Activated CD8-positive, alpha-beta memory T cell treated with anti-CD3 and anti-CD28 coated beads, Interleukin-2, amount 10 ng/mL, durations not matched to agents 7 days and 5 days (primary cell): ENCODE measurements at places on chromosomes 2 and 18. TPM values are rescaled to one million over a fixed set of nuclear protein-coding genes. Genes with fewer than 3 reads are reported as not detected.
A peak's percentile ranks its signal among the peaks of the same experiment; 100 is the strongest.

The DLGAP1 gene
- not detected for total RNA-seq

DNA sequence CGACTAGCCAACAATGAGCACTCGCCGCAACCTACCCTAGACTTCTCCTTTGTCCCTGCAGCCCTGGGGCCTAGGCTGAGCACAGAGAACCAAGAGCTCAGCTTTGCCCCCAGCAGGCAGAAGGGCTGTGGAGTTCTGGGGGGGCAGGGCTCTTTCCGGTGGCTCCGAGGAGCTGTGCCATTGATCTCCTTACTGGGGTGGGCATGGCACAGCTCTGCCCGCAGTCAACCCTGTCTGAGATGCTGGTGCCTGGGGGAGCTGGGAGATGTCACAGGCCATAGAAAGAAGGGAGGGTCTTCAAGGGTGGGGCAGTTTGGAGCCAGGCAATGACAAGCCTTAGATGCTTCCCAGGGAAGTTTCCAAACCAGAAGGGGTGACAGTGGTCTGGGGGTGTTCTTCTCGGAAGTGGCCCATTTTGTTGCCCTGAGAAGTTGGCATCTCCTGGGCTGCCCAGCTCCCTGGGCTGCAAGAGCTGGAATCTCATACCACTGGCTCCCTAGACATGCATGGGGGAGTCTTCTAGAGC is 14.1 kb upstream of the GPR55 start:
- H3K4me1 ChIP-seq: peaks cover 17% of the 10 kb centered on the region
- H3K27me3 ChIP-seq: peaks cover 14% of the 10 kb centered on the region
- H3K36me3 ChIP-seq: peaks cover 10% of the 10 kb centered on the region
- H3K4me3 ChIP-seq: no peak overlapping the region
- no peak for DNase-seq

The IL18RAP gene
- total RNA-seq: 14.9 TPM

DNA sequence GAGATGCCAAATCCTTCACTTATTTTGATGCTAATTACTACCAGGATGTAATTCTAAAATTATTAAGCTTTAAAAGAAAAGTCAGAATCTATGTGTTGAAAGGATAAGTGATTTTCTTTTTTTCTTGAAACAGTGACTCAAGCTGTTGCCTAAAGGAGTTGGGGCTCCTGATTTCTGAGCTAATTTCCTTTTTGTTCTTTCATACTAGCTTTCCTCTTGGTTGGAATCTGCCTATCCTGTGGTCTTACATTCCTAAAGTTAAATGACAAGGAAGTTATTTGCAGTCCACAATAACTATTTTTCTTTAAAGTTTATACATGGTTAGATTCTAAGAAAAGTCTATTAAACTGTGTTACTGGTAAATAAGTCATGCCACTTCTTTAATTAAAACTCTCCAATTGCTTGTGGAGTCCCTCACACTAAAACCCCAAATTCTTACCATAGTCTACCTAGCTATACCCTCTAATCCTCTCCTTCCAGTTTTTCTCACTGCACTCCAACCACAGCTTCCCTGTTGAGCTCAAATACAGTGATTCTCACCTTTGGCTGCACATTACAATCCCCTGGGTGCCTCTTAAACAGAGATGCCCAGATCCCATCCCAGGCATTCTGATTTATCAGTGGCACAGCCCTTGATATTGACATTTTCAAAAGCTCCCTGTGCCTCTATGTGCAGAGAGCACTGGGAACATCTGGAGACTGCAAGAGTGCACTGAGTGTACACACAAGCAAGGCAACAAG is 63.3 kb upstream of the EFEMP1 start:
- no peak overlapping the region for H3K4me3 ChIP-seq
- H3K27ac ChIP-seq: no peak overlapping the region
- peaks cover 2% of the 10 kb centered on the region for H3K27me3 ChIP-seq
- H3K4me1 ChIP-seq: peaks cover 3% of the 10 kb centered on the region

DNA sequence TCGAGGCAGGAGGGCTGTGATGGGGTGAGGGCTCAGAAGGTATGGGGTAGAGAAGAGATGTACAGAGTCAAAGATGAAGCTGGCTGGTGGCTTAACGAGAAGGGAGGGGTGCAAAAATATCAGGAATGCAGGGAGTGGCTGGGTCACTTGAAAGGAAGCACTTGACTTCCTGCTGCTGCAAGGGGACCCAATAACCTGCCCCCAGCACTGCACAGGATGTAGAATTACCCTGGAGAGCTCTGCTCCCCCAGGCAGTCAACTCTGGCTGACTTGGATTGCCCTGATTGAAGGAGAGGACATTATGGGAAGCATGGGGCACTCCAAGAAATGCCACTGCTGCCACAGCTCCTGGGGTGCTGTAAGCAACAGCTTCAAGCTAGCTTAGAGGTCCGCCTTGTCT is 41.8 kb downstream of the CFAP221 start:
- H3K4me1 ChIP-seq: no peaks in the 10 kb centered on the region
- H3K27me3 ChIP-seq: peaks cover 12% of the 10 kb centered on the region
- no peak overlapping the region for H3K4me3 ChIP-seq

- no peaks in the 10 kb centered on the region for H3K4me1 ChIP-seq
- no peak overlapping the region for H3K4me3 ChIP-seq
- no peak for DNase-seq
- no peak overlapping the region for H3K27ac ChIP-seq
Measured at GRCh38 chr2:207188626-207189419, 23.1 kb upstream of the KLF7 start.

The LYPD6B gene
- not detected for total RNA-seq

The ST8SIA5 gene
- 0.23 TPM for total RNA-seq

GRCh38 chr2:221680548-221680947 is 108.4 kb upstream of the EPHA4 start:
- H3K27me3 ChIP-seq: no peaks in the 10 kb centered on the region
- H3K4me3 ChIP-seq: no peak overlapping the region
- no peak overlapping the region for H3K27ac ChIP-seq

GRCh38 chr2:157441072-157441454 is 2.8 kb downstream of the CYTIP start:
- no peak for DNase-seq
- H3K27me3 ChIP-seq: no peaks in the 10 kb centered on the region
- H3K4me3 ChIP-seq: peak overlapping the region; percentile 100
- peak overlapping the region; percentile 98 for H3K27ac ChIP-seq

DNA sequence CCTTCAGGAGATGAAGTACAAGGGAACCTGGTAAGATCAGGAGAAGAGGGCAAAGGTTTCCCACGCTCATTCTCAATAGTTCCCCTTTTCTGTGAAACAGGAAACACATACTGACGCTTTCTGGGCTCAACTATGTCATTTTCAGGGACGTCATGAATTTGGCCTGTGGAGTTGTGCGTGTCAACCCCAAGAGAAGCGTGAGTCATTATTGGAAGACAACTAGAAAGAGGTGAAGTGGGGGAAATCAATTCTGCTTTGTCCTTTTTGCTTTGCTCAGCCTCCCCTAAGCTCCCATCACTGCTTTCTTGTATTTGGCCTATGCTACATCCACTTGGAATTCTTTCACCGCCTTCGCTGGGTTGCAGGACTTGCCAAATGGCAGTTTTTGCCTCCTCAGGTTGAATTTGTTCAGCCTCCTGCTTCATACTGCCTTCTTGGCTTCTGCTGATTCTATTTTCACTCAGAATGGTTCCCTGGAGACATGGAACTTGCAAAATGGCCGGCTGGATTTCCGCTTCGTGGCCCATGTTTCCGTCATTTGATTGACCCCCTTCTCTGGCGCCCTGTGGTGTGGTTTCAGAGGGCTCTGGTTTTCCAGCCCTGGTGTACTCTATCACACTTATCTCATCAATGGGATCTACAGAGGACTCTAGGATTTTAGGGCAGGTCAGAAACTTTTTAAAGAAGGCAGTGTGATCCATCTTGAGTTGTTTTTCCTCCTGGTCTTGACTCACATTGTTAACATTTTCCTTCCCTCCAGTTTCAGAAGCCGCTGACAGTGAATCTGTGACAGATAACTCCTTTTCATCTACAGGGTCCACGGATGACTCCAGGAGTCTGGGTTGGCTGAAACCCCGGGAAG is 93.3 kb downstream of the ALPK2 start:
- H3K27me3 ChIP-seq: peaks cover 32% of the 10 kb centered on the region
- no peak overlapping the region for H3K4me3 ChIP-seq
- peaks cover 18% of the 10 kb centered on the region for H3K4me1 ChIP-seq

DNA sequence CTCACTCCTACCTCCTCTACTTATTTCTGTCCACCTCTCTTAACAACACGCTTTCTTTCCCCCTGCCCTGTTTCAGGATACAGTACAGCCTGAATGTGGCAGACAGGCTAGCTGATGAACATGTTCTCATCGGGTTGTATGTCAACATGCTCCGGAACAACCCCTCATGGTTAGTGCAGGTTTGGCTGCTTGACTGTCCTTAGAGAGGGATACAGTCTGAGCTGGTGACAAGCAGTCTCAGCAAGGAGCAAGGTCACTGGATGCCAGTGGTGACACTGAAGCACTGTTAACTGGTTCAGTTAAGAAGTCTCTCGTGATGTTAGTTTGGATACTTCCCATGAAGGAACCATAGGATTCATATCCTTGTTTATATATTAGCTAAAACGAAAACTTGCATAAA is 128.6 kb downstream of the DTNA start:
- no peak overlapping the region for H3K27ac ChIP-seq
- H3K4me3 ChIP-seq: no peak overlapping the region
- peaks cover 6% of the 10 kb centered on the region for H3K27me3 ChIP-seq
- DNase-seq: no peak
- H3K4me1 ChIP-seq: peaks cover 7% of the 10 kb centered on the region

- H3K36me3 ChIP-seq: peaks cover 6% of the 10 kb centered on the region
- no peak for DNase-seq
- peaks cover 6% of the 10 kb centered on the region for H3K27me3 ChIP-seq
- H3K4me1 ChIP-seq: peaks cover 70% of the 10 kb centered on the region
- H3K4me3 ChIP-seq: no peak overlapping the region
Measured at GRCh38 chr2:85702172-85702571, 8.0 kb downstream of the GNLY start.

DNA sequence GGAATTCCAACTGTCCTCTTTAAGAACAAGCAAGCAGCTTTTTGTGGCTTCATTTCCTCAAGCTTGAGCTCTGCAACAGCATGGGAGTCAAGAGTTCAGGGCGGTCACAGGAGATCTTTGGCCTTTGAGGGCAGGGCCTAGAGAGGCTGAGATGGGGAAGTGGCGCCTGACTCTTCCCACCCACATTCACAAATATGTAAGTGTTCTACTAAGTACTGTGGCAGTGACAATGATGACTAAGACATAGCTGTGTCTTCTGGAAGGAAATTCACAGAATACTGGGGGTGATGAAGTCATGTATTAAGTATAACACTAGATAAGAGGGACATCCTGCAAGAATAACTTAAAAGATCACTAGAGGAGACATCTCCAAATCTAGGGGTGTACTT is 15.0 kb downstream of the RND3 start:
- no peak overlapping the region for H3K4me3 ChIP-seq
- no peaks in the 10 kb centered on the region for H3K36me3 ChIP-seq
- H3K27me3 ChIP-seq: no peaks in the 10 kb centered on the region
- H3K27ac ChIP-seq: no peak overlapping the region

The SLC4A3 gene
- total RNA-seq: not detected

The DDX18 gene
- total RNA-seq: 78.2 TPM

The IL37 gene
- not detected for total RNA-seq

The SATB2 gene
- not detected for total RNA-seq

The DCC gene
- total RNA-seq: not detected

DNA sequence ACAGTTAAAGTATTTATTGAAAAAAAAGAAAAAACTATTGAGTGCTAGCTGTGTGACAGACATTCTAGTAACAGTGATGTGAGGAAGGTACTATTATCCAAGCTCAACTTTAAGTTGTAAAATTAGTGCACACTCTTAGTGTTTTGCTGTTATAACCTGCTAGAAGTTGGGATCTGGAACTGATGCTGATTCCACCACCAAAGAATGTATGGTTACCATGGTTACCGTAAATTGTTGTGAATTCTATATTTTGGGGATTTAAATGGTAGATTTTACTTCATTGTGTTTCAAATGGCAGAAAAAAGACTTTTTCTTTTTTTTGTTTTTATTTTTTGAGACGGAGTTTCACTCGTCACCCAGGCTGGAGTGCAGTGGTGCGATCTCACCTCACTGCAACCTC is 5.3 kb downstream of the AGFG1 start:
- peaks cover 2% of the 10 kb centered on the region for H3K36me3 ChIP-seq
- H3K4me1 ChIP-seq: peaks cover 48% of the 10 kb centered on the region
- DNase-seq: no peak
- H3K27me3 ChIP-seq: no peaks in the 10 kb centered on the region
- H3K27ac ChIP-seq: no peak overlapping the region

DNA sequence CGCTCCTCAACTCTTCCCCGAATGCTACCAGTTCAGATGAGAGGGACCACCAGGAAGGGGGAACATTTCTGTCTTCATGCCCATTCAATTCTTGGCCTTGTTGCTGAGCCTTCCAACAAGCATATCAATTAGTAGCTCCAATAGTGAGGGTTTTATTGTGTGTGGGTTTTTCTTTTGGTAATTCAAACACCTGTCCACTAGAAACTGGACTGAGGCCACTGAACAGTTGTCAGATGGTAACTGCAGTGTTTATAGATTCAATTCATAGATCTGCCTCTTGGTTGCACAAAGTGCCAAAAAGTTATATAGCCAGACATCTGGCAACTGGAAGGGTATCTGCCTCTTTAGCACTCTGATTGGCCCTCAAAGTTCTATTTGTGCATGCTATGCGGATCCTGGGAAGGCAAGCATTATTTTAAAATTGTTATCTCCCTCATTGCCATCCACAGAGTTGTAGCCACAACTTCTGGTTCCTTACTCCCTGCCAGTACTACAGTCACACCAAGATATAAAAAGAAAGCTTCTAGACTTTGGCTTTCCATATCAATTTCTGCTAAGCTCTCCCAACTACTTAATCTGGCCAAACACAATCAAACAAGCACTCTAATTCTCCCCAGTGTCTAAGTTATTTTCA is 83.3 kb upstream of the ZNF521 start:
- H3K27me3 ChIP-seq: no peaks in the 10 kb centered on the region
- no peak overlapping the region for H3K4me3 ChIP-seq
- no peak overlapping the region for H3K27ac ChIP-seq
- H3K4me1 ChIP-seq: no peaks in the 10 kb centered on the region

- peaks cover 8% of the 10 kb centered on the region for H3K36me3 ChIP-seq
- no peak overlapping the region for H3K4me3 ChIP-seq
- H3K4me1 ChIP-seq: peaks cover 47% of the 10 kb centered on the region
- no peaks in the 10 kb centered on the region for H3K27me3 ChIP-seq
- no peak for DNase-seq
- H3K27ac ChIP-seq: no peak overlapping the region
Measured at GRCh38 chr2:68234405-68234804, 17.9 kb downstream of the PPP3R1 start.

GRCh38 chr2:75466708-75467311 is 93.9 kb downstream of the EVA1A start:
- no peaks in the 10 kb centered on the region for H3K4me1 ChIP-seq
- H3K27ac ChIP-seq: no peak overlapping the region
- no peak for DNase-seq
- H3K4me3 ChIP-seq: no peak overlapping the region
- peaks cover 27% of the 10 kb centered on the region for H3K27me3 ChIP-seq

The VWC2L gene
- total RNA-seq: not detected

DNA sequence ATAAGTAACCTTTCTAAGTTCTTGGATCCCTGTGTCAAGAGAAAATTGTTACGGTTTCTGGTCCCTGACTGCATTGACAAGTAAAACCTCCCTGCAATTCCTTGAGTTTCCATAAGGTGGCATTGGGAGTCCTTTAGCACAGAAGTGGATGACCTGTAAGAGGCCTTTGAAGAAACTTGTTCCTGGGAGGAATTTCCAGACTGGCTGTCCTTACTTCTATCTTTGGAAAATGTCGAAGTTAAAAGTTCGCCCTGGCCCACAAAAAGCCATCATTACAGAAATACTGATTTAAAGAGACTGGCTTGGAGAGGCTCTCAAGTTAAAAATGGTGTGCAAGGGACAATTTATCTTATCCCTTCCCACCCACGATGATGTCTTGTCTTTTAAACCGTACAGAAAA is 218.4 kb downstream of the CDH20 start:
- H3K4me3 ChIP-seq: no peak overlapping the region
- no peak overlapping the region for H3K27ac ChIP-seq
- no peaks in the 10 kb centered on the region for H3K27me3 ChIP-seq
